CD4-positive, alpha-beta T cell treated with Interleukin-17A for 4 hours (primary cell): ENCODE measurements at places on chromosomes 12 and 14.

- no peak for DNase-seq
These were observed 35.6 kb upstream of the VSX2 start for GRCh38 chr14:74203639-74204038.

- DNase-seq: no peak
These were observed 467.3 kb downstream of the NRXN3 start for GRCh38 chr14:78637489-78637888.

GRCh38 chr12:108345716-108346633 lies 6.9 kb upstream of the CMKLR1 start:
- DNase-seq: no peak

GRCh38 chr12:19852100-19852855 lies 413.0 kb downstream of the AEBP2 start:
- DNase-seq: no peak

- DNase-seq: no peak
These were observed 8.6 kb upstream of the ETFBKMT start for GRCh38 chr12:31650918-31651317.
